ENCODE measurements at places on chromosomes 5 and 9.

DNA sequence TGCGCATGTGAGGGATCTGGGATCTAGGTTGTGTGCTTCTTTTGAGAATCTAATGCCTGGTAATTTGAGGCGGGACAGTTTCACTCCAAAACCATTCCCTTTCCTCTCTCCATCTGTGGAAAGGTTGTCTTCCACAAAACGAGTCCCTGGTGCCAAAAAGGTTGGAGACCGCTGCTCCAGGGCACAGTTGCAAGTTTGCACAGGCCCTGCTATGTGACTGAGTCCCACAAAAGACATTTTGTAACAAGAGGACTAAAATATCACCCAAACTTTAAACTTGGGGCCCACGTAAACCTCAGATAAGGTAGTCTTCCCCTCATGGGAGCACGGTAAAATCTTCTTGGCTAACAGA lies 5.8 kb upstream of the ZNF367 start:
- DNase-seq, result no peak

- peak; percentile 40 for DNase-seq
These were observed 42.9 kb upstream of the AFAP1L1 start for GRCh38 chr5:149228618-149229297.

- DNase-seq, result peak; percentile 16
These were observed 122.9 kb downstream of the CAVIN4 start for GRCh38 chr9:100700689-100701318.

DNA sequence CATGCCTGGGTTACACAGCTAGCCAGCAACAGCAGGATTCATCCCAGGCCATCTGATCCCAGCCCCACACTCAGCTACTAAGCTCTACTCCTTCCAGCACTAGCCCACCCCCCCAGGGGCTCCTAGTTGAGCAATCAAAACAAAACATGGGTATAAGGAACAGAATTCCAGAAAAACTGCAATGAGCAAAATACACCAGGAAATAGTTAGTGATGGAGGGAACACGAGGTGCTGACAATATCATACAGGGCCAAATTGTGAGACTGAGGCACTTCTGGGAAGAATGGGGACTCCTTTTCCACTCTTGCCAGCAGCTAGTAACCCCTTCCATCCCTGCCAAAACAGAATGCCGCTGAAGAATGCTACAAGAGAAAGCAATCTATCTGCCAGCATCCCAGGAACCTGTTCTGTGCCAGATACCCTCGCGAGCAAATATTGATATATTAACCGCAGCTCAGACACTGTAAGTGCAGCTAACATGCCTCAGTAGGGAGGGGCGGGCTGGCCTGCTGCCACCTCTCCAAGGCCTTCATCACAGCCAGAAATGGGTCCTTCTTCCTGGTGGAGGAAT lies 161.4 kb downstream of the SLIT3 start:
- DNase-seq, result no peak

DNA sequence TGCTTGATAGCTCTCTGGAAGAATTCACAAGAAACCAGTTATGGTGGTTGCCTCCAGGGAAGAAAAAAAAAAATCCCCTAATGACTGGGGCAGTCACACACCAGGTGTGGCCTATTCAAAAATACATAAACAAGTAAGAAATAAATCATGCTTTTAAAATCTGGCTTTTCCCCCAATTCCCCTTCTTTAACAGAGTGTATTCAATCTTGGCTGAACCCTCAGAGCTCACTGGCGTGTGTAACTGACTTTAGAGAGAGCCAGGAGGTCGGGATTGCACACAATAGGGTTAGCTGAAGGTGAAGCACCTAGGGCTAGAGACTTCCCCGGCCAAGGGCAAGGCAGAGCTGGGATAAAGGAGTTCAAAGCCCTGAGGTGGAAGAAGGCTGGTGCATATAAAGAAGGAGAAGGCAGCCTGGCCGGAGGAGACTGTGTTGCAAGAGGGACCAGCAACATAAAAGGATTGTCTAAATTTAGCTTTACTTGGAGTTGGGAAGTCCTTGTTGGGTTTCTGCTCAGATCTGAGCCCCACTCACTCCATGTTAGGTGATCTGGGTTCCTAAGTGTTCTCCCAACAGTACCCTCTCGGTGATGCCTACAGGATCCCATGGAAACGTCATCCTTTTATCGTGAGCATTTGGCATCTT lies 19.7 kb downstream of the FNBP1 start:
- no peak for DNase-seq

DNA sequence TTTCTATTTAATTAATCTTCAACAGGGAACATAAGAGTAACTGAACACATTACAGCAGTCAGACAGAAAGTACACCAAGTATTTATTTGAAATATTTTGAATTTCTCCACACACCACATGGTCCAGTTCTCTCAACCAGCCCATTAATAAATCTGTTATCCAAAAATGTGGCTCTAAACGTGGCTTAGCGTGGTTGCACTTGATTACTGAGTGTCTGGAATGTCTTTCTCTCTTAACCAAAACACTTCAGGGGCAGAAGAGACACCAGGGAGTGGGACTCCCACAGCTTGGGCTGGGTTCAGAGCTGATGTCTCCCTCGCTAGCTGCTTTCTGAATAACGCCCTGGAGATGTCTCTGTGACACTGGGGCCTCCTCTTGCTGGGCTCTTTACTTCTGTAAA lies 52.6 kb upstream of the FANCC start:
- DNase-seq, result no peak

- DNase-seq, result no peak
These were observed 71.8 kb downstream of the RAPGEF1 start for GRCh38 chr9:131668057-131668438.

GRCh38 chr9:30774326-30774725 lies 1610.1 kb upstream of the ACO1 start:
- no peak for DNase-seq

- DNase-seq, result no peak
These were observed 772.1 kb upstream of the CDH9 start for GRCh38 chr5:27810458-27810857.

DNA sequence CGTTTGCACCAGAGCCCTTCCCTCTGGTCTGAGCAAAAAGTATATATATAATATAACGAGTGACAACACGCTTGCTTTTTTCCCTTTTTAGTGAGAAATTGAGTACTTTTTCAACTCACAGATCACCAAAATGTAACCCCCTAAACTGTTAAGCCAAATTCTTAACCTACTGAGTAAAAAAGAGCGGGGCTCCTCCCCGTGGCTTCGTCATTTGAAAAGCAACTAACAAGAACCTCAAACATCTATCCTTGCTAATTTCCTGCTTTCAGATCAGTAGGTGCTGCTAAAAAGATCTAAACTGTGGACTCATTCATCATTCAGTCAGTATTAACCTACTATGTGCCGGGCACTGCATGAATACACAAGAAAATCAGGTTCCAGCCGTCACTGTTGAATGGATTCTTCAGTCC lies 1.0 kb upstream of the PTBP3 start:
- peak; percentile 28 for DNase-seq

All from DMS153 (cell line).